ENCODE measurements at places on chromosomes 13 and 19. TPM values are rescaled to one million over a fixed set of nuclear protein-coding genes. Genes with fewer than 3 reads are reported as not detected.
A peak's percentile ranks its signal among the peaks of the same experiment; 100 is the strongest.

- DNase-seq, result no peak
These were observed 9.6 kb downstream of the CIC start for GRCh38 chr19:42278452-42279154.

GRCh38 chr19:8897106-8897505 is 64.9 kb downstream of the MBD3L1 start:
- no peak for DNase-seq

GRCh38 chr19:3983936-3984583 is 1.2 kb downstream of the EEF2 start:
- DNase-seq, result peak; percentile 41

DNA sequence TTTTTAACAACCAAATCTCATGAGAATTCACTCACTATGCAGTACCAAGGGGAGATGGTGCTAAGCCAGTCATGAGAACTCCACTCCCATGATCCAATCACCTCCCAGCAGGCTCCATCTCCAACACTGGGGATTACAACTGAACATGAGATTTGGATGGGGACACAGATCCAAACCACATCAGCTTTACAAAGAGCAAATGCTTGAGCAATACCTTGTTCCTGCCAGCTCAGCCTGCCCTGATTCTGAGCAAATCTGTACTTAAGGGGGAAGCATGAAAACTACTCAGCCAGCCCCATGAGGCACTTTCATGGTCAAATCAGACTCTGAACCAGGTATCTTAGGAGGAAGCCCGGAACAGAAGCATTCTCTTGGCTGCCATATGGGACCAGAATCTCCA is 259.9 kb downstream of the TBC1D4 start:
- no peak for DNase-seq

DNA sequence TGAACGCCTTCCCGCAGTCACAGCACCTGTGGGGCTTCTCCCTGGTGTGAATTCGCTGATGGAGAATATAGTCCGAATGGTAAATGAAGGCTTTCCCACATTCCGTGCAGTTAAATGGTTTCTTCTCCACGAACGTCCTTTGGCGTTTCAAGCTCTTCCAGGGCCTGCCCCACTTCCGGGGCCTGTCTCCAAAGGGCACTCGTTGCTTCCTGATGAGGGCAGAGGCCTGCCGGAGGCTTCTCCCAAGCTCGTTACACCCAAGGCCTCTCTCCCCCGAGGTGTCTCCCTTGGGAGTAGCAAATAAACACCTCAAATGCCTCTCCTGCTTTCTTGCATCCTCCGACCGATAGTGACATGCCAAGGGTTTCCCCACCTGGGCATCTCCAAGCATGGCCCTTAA is 34.3 kb downstream of the ZNF473 start:
- DNase-seq, result no peak

GRCh38 chr13:29925457-29926097 is 75.2 kb upstream of the UBL3 start:
- DNase-seq, result peak; percentile 13

The PAK4 gene
- 17.8 TPM for polyA plus RNA-seq

- DNase-seq, result no peak
These were observed 22.3 kb downstream of the KCTD4 start for GRCh38 chr13:45178349-45179162.

DNA sequence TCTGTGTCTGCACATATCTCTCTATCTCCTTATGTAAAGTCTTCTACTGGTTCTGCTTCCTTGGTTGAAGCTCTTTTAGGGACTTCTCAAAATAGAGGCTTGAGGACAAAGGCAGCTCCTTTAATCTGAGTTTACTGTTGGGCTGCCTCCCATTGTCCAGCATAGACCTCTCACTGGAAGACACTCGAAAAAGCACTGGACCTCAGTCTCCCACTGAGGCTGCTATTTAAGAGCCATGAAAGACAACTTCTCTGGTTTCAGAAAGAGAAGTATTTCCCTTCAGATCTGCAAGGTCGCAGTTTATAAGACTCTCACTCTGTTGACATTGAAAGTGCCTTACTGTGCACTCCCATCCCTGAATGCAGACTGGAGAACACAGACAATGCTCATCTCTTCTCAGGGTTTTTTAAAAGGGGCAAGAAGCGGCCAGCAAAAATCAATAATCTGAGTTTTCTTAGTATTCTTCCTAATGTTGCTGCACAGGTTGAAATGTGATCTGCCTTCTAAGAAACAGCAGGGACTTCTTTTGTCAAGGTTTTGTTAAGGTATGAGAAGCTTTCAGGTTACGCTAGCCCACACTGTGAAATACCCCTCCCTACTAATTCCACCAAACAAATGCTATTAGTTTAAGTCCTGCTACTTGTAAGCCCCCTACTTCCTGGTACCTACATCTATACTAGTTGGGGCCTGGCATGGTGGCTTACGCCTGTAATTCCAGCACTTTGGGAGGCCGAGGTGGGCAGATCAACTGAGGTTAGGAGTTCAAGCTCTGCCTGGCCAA is 450.0 kb upstream of the SLC10A2 start:
- no peak for DNase-seq

GRCh38 chr19:7632340-7633203 is 947 bp downstream of the PCP2 start:
- no peak for DNase-seq

The GNG8 gene
- polyA plus RNA-seq, result not detected

The FAM124A gene
- polyA plus RNA-seq, result 0.13 TPM

Measured in CD14-positive monocyte (primary cell).